ENCODE measurements at places on chromosomes 12 and 14. TPM values are rescaled to one million over a fixed set of nuclear protein-coding genes. Genes with fewer than 3 reads are reported as not detected.

GLT8D2 gene
- total RNA-seq: 0.11 TPM

WSCD2 gene
- not detected for total RNA-seq

DNA sequence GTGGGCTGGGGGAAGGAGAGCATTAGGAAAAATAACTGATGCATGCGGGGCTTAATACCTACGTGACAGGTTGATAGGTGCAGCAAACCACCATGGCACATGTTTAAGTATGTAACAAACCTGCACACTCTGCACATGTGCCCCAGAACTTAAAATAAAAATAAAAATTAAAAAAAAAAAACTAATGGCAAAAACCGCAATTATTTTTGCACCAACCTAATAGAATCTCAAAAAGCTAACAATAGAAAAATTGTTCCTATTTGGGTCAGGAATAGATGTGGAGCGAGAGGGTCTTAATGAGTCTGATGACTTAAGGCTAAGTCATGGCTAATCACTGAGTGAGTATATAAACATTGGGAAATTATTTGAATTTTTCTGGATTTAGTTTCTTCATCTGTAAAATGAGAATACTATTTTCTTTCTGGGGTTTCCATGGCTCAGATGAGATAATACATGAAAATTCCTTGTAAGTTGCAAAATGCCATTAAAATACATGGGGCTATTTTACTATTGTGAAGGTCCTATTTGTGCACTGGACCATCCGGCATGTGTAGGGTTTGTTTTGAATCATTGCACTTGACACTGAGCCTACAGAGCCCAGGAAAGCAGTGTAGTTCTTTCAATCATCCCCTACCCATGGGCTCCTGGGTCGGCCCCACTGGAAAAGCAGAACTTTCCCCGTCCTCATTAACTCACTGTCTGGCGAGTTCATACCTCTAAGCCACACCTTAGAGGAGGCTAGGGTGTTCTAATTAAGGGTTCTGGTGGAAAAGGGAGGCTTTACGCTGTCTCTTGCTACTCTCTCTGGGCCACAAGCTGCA, 164.1 kb upstream of the NTF3 start:
- no peak overlapping the region for H3K27ac ChIP-seq
- DNase-seq: no peak
- H3K4me1 ChIP-seq: no peaks in the 10 kb centered on the region
- H3K36me3 ChIP-seq: no peaks in the 10 kb centered on the region
- H3K27me3 ChIP-seq: no peaks in the 10 kb centered on the region
- no peak overlapping the region for H3K4me3 ChIP-seq

DNA sequence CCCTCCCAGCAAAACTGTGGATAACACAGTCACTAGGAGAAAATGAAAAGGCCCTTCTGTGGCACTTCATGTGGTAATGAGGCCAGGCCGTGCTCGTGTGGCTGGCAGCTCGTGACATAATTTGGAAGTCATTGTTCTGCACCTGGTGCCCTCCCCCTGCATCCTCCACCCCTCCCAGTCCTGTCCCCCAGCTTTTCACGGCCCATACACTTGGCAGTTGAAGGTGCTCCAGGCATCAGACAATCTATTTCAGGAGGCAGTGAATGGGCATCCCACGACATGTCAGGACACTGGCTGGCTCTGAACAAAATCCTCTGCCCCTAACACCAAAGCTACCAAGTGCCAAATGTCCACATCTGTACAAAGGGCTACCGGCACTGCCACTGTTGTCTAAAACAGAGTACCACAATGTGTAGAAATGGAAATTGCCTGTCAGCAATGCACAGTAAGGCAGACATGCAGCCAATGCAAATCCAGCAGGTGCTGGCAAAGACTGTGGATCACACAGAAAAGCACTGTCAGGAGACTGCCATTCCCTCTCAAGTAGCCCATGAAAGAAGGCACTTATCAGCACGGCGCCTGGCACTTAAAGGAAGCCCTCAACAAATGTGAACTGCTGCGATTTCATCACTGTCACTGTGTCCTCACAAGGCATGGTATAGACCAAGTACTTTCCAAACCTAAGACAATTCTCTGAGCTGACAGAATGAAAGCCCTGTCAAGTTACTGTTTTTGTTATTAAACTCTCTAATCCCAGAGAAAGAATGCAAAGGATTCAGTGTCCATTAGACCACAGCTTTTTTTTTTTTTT, 39.1 kb downstream of the CORO1C start:
- no peak for DNase-seq
- peaks cover 42% of the 10 kb centered on the region for H3K4me1 ChIP-seq
- no peaks in the 10 kb centered on the region for H3K27me3 ChIP-seq

DNA sequence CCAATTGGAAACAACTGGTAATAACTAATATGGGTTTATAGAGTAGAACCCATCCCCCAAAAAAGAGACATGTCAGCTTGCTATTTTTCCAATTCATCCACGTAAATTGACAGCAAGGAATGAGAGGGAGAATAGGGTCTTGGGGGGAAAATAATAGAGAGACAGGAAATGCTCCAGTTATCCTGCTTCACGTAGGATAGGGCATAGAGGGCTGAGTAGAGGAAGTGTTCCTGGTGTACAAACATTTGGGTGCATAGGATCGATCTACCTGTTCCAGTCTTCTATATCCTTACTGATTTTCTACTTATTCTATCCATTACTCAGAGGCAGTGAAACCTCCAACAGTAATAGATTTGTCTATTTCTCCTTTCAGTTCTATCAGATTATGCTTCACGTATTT, 49.6 kb upstream of the COL2A1 start:
- no peak overlapping the region for H3K4me3 ChIP-seq
- no peaks in the 10 kb centered on the region for H3K27me3 ChIP-seq
- peaks cover 9% of the 10 kb centered on the region for H3K36me3 ChIP-seq
- no peaks in the 10 kb centered on the region for H3K4me1 ChIP-seq
